ENCODE measurements at places on chromosomes 2 and 18.

DNA sequence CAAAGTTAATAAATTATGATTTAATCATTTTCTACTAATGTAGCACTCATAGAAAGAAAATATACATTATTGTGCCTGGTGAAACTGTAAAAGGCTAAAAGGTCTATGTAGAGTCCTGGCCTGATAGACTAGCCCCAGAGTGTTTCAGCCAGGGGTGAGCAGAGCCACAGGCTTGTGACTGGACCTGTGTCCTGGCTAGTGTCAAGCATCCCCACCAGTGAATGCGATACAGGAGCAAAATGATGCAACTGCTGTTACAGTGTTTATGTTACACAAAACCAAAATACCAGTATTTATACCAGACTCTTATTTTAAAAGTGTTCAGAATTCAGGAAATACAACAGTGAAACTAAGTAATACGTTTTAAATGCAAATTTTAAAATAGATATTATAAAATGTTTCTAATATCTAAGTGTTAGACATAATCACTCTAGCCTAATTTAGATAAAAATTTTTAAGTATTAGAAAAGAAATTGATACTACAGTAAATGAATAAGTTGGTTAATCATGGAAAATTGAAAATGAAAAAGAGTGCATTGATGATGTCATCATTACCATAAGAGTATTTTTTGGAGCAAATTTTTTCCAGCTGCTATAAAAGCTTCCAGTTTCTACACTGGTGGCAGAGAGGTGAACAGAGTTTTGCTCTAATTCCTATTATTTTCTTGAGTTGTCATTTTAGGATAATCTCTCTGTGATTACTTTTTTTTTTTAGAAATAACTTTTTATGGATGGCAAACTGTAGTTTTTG, 6.2 kb upstream of the TSPYL6 start:
- DNase-seq = no peak

DNA sequence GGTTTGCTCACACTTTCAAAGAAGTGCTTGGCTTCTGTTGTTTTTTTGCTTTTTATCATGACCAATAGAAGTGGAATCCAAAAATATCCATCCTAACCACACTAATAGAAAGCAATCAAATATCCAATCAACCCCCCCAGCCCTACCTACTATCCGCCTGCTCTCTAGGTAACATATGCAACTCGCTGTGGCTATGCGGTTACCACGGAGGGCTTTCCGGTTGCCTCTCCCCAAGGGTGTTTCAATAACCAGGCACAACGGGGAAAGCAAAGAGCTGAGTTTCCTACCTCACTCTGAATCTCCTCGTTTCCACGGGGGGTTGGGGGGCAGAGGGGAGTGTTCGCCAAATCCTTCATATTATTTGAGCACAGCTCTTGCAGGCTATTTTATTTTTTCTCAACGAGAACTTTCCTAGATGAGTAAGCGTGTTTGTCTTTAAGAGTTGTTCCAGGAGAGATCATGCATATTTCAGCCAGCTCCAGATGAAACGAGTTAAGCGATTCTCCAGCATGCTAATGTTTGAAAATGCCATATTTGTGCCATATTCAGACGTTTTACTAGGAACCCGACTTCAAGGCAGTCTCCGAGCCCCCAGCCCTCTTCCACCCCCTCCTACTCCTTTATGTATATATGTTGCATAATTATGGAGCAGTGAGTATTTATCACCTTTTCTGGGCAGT, 30.3 kb downstream of the PAX3 start:
- peak; percentile 36 for DNase-seq

DNA sequence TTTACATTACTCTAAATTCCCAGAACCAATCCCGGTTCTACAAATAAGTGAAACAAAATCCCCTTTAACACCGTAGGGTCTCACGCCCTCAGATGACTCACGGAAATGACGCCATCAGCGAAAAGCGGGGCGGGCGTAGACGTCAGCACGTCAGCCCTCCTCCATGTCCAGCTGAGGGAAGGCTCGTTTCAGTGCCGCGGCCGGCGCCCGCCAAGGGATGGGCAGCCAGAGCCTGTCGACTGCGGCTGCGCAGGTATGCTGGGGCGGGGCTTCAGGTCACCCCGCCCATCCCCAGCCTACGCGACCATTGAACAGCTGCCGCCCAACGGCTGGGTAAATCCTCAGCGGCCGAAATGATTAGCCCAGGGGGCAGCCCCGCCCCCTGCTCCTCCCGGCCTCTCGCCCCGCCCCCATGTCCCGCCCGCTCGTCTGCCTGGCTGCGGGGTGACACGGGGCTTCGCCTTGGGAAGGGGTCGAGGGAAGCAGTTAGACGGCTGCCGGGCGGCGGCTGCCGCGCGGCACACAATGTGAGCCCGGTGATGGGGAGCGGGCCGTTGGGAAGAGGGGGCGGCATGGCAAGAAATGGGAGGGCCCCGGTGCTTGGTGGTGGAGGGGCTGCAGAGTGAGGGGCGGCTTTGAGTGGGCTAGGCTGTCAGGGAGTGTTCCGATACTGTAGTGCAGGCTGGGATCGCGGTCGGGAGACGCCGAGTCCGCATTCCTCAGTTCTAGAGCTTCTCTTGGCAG, at the start of gene NBEAL1:
Gene NBEAL1, plus strand, starts transcription at position 420 of the 744 bp plus-strand sequence. CDS start 1,510 bp downstream, outside the sequence.
- DNase-seq = peak; percentile 100

GRCh38 chr2:37625796-37626571, 45.5 kb downstream of the CDC42EP3 start:
- peak; percentile 97 for DNase-seq

- DNase-seq = peak; percentile 19
These were observed 153.9 kb downstream of the INSIG2 start for GRCh38 chr2:118242216-118242615.

DNA sequence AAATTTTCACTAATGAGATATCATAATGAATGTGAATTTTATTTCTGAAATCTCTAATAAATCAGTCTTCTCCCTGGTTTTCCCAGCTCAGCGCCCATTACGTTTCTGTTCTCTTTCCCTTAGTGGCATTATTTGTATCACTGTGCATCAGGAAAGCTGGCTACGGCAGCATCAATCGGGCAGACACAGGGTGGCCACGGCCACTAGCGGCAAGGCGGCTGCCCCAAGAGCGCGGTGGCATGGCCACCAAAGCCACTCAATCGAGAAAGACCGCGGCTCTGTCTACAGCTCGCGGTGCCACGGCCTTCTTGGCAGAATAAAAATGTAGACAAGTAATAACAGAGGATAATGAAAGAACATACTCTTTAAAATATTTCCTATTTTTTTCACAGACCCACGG, 168.0 kb downstream of the RPIA start:
- DNase-seq = no peak

DNA sequence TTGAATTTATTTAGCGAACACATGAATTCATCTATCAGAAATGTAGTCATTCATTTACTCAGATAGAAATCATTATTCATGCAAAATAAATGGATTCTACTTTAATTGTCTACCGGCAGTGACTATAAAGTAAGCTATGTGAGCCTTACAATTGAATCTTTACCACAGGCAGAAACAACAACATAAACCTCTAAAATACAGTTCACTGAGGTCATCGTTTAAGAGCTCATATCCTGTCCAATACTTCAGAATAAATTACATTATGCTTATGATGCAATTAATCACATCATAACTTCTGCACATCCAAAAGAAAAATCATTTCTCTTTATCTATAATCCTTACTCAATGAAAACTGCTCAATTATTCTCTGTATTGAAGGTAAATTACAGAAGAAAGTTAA, 244.7 kb downstream of the HNMT start:
- DNase-seq = peak; percentile 63

Data from fibroblast of lung (primary cell).